ENCODE measurements at places on chromosomes 3 and 15.

DNA sequence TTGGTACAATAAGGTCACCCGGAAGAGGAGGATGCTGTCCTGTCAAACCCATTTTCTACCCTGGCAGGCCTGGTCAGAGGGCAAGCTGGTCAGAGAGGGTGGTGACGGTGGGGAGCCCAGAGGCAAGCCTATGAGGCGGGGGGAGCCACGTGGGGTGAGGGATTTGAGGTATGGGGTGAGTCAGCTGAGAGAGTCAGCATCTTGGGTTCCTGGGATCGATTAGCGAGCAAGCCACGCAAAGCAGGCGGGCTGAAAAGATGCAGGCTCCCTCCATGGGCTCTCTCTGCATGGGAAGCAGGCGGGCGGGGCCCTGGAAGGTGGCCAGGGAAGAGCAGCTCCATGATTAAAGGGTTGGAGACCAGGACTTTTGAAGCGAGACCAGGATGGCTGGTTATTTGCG lies 48.1 kb downstream of the MAGEF1 start:
- no peak for DNase-seq

DNA sequence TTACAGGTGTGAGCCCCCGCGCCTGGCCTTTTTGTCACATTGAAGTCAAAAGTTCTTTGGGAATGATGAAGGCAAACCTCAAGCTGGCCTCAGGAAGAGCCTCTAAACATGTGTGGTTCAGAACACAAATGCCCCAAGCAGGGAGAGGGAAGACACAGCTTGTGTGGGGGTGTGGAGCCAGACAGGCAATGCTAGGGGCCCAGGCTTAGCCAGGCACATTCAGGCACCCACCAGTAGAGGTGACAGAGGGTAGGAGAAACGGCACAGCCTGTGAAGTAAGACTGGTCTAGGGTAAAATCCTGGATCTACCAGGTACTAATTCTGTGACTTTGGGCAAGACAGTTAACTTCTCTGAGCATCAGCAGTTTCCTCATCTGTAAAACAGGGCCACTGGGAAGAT lies 3.5 kb downstream of the HDC start:
- no peak for DNase-seq

- DNase-seq = no peak
Observed at GRCh38 chr15:77786956-77787355, 154.2 kb upstream of the LINGO1 start.

DNA sequence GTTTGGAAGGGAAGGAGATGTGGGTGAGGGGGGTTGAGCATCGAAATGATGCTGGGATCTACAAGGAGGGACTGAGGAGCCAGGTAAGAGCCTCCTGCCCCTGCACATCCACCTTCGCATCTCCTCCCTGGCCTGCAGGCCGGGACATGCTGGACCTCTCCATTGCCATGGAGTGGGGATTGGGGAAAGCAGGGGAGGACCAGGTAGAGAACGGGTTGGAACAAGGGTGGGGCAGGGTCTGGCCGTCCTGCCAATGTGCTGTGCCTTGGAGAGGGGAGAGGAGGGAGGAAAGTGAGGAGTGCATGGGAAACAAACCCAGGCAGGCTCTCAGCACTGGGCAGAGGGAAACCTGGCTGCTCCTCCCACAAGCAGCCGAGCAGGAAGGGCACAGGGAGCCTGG lies 10.6 kb downstream of the PLA2G4B start:
- DNase-seq = no peak

DNA sequence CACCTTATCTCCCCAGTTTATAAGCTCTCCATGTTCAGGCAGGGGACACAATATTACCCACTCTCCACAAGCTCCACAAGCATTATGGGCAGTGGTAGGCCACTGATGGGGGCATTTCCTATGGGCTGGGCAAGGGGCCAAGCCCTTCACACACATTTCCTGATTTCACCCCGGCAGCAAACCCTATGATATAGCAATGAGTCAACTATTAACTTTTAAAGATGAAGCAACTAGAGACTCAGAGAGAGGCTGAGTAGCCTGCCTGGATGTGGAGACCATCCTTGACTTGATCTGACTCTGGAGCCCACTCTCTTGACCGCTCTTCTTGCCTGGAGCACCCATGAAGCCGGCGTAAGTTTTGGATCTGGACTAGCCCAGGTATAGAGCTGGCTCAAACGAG lies 27.4 kb downstream of the FOXL2NB start:
- no peak for DNase-seq

GRCh38 chr3:16886303-16886683 lies 1.5 kb downstream of the PLCL2 start:
- no peak for DNase-seq

- DNase-seq = no peak
Observed at GRCh38 chr3:42717306-42717705, 14.7 kb upstream of the HHATL start.

GRCh38 chr15:71202712-71203111 lies 87.4 kb downstream of the THSD4 start:
- DNase-seq = peak; percentile 84

DNA sequence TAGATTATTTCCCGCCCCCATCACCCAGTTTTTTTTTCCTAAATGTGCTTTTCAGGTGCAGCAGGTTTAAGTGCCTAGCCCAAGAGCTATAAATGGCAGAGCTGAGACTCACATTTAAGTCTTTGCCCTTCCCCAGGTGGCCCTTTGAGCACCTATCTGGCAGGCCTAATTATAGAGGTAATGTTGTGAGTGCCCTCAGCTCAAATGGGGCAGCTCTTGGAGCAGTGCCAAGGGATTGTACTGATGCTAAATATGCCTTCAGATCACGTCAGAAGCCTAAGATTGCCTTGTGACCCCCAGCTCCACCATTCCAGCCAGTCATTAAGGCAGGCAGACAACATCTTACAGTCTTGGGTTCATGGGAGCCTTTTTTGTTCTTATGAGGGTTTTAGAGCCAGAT lies 159.5 kb downstream of the RPLP1 start:
- peak; percentile 80 for DNase-seq

DNA sequence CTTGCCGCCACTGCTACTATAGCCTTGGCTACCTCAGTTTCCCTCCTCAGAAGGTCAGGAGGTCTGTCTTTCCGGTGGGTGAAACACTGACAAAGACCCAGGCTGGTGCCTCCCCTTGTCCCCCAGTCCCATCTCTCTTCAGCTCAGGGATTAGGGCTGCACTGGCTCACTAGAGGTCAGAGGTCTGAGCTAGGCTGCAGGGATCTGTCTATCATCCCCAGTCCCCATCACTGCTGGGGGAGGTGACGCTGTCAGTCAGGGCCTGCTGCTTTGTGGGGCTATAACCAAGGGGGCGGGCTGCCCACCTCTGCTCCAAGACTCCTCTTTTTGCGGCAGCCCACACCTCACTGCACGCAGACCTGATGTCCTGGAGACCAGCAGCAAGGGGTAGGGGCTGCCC lies 13.7 kb downstream of the SEMA3F start:
- DNase-seq = no peak
